ENCODE measurements at places on chromosomes 1 and 21.

DNA sequence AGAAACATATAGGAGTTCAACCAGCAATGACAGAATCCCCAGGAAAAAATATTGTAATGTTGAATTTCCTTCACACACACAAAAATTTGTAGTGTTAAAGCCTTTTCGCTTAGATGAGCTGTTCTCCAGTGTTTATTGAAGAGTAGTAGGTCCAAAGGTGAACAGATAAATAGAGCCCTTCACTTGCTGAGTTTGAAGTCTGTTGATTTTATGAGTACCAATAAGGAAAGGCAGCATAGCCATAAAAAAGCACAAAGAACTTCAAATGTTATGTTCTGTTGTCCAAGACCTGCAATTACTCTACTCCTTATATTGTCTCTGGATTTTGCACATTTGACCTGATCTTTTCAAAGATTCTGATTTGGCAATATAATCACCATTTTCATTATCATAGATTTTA is 362.7 kb upstream of the B3GALT2 start:
- DNase-seq = no peak

GRCh38 chr1:60598041-60598910 is 484.1 kb upstream of the NFIA start:
- no peak for DNase-seq

- DNase-seq = no peak
These were observed 230.8 kb downstream of the CTH start for GRCh38 chr1:70641868-70642267.

GRCh38 chr1:228744356-228744755 is 9.1 kb downstream of the RHOU start:
- no peak for DNase-seq

GRCh38 chr1:52614671-52615070 is 12.5 kb downstream of the GPX7 start:
- no peak for DNase-seq

- peak; percentile 50 for DNase-seq
These were observed 5.8 kb upstream of the TGFB2 start for GRCh38 chr1:218339267-218339831.

Data from fibroblast of skin of back (primary cell).